ENCODE measurements at places on chromosomes 4 and X. TPM values are rescaled to one million over a fixed set of nuclear protein-coding genes. Genes with fewer than 3 reads are reported as not detected.

Gene ASB12
- 0.32 TPM for total RNA-seq

DNA sequence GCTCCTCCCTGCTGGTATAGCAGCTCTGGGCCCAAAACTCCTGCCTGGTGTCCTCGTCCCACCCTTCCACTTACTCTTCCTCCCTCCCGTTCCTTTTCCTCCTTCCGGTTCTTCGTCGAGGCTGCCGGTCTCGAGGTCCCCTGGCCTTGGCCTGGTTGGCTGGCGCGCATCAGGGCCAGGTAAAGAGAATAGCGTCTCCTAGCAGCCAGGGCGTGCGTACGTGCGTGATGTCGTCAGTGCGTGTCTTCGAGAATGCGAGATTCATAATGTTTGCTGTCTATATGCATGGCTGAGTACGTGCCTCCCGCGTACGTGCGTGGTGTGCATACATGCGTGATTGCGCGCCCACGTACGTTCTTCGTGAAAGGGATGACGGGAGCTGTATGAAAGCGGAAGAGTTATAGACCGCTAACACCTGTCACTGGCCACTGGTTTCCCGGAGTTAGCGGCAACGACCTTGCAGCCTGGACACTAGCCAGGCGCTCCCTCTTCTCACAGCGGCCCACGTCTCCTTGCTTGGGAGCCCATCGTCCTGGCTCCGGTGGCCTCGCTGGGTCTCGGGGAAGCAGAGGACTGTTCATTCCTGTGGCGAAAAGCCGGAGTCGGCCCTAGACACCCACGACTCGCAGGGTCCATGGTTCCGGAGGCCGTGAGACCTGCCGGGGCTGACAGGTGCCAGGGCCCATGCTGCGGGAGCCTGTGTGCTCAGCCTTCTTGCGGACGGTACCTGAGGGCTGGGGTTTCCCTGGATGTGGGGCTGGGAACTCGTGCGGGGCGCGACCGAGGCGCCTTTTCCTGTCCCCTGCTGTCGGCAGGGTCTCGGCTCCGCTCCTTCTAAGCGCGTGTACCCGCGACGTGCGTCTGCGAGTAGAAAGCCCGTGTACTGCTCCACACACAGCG, at the start of gene EOLA1:
TSS of gene EOLA1 (plus strand) at position 392 of the 900 bp plus-strand sequence. CDS start 4,619 bp downstream, outside the sequence.
- peak within 1 kb of the TSS; percentile 90 for H3K4me3 ChIP-seq
- no peaks in the 10 kb centered on the region for H3K4me1 ChIP-seq
- H3K27me3 ChIP-seq, result no peaks in the 10 kb centered on the region
- H3K36me3 ChIP-seq, result no peaks in the 10 kb centered on the region
- H3K27ac ChIP-seq, result peak within 1 kb of the TSS; percentile 98

Gene DUSP9
- 0.61 TPM for total RNA-seq

Gene ETDB
- not detected for total RNA-seq

- H3K36me3 ChIP-seq, result no peaks in the 10 kb centered on the region
- peaks cover 2% of the 10 kb centered on the region for H3K27me3 ChIP-seq
- no peak for DNase-seq
- H3K4me1 ChIP-seq, result peaks cover 5% of the 10 kb centered on the region
These were observed 34.4 kb downstream of the TMSB4X start for GRCh38 chrX:13009273-13009672.

DNA sequence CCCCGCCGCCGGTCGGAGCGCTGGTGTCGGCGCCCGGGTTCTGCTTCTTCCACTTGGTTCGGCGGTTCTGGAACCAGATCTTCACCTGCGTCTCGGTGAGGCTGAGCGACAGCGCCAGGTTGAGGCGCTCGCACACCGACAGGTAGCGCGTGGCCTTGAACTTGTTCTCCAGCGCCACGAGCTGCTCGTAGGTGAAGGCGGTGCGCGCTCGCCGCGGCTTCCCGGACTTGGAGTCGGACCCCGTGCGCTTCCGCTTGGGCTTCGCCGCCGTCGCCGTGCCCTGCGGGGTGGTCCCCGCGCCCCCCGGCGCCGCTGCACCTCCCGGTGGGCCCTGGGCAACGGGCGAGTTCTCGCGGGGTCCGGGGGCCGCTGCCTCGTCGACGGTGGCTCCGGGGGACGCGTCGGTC, 3.1 kb downstream of the NKX1-1 start:
- H3K4me1 ChIP-seq, result peaks cover 3% of the 10 kb centered on the region
- DNase-seq, result peak; percentile 20
- no peaks in the 10 kb centered on the region for H3K36me3 ChIP-seq
- H3K4me3 ChIP-seq, result no peak overlapping the region
- H3K27ac ChIP-seq, result no peak overlapping the region

GRCh38 chr4:42533042-42533441, 123.9 kb downstream of the ATP8A1 start:
- H3K27me3 ChIP-seq, result peaks cover 6% of the 10 kb centered on the region
- H3K4me3 ChIP-seq, result no peak overlapping the region
- H3K36me3 ChIP-seq, result peaks cover 12% of the 10 kb centered on the region
- no peak for DNase-seq
- H3K4me1 ChIP-seq, result peaks cover 8% of the 10 kb centered on the region

Gene CT45A2
- not detected for total RNA-seq

Gene RBM47
- total RNA-seq, result 0.98 TPM

DNA sequence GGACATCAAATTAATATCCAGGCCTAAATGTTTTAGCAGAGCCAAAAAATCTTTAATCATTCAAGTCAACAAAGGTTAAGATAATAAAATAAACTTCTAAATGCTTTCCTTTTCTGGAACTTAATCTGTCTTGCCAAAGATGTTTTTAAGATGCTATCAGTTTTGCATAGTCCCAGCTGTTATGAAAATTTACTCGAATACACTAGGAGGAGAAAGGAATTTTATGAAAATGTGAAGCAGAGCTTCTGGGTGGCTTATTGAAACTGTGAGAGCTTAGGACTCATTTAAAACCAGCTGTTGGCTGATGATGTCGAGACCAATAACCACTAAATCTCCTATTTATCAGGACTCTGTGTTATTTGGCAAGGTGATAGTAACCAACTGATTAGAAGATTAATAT, 202.2 kb upstream of the ETNPPL start:
- no peak overlapping the region for H3K27ac ChIP-seq
- no peak for DNase-seq
- no peaks in the 10 kb centered on the region for H3K4me1 ChIP-seq
- H3K36me3 ChIP-seq, result no peaks in the 10 kb centered on the region

DNA sequence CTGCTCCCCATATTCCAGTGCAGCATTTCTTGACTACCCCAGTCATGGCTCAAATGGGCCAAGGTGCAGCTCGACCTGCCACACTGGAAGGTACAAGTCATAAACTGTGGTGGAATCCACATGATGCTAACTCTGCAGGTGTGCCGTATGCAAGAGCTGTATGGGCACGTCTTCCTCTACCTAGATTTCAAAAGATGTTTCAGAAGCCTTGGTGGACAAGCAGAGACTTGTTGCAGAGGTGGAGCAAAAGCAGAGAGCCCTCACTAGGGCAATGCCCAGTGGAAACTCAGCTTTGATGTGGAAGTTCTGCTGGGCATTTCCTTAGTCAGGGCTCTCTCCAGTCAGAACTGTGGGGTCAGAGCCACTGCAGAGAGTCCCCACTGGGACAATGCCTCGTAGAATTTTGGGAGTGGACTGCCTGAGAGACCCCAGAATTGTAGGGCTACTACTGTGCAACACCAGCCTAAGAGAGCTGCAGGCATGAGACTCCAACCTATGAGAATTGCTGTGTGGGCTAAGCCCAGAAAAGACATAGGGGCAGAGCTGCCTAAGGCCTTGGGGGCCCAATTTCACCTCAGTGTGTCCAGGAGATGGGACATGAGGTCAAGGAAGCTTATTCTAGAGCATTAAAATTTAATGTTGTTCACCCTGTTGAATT, 65.7 kb downstream of the BEX3 start:
- no peak for DNase-seq
- no peak overlapping the region for H3K27ac ChIP-seq
- H3K4me3 ChIP-seq, result no peak overlapping the region
- H3K36me3 ChIP-seq, result no peaks in the 10 kb centered on the region

Gene FOXR2
- total RNA-seq, result not detected
